ENCODE measurements at places on chromosomes 13 and 19. TPM values are rescaled to one million over a fixed set of nuclear protein-coding genes. Genes with fewer than 3 reads are reported as not detected.

Gene GPR180
- 17.2 TPM for total RNA-seq

Gene CKM
- total RNA-seq = not detected

Gene ETV2
- total RNA-seq = 0.13 TPM

Gene ZNF135
- 0.97 TPM for total RNA-seq

Gene CLEC4G
- total RNA-seq = not detected

Gene SMIM44
- not detected for total RNA-seq

Gene OSCAR
- not detected for total RNA-seq

Gene ATP8B3
- 0.65 TPM for total RNA-seq

Gene CGB8
- not detected for total RNA-seq

Gene DMKN
- not detected for total RNA-seq

Gene CLDND2
- total RNA-seq = not detected

Gene CDK8
- total RNA-seq = 8.4 TPM

Gene ATP11A
- total RNA-seq = 20.9 TPM

Gene ZNF439
- total RNA-seq = 2.3 TPM

Gene CPB2
- total RNA-seq = not detected

Gene ZFP14
- total RNA-seq = 4.7 TPM

Gene TSHZ3
- 2.3 TPM for total RNA-seq

Gene ZNF850
- total RNA-seq = 0.97 TPM

Gene ZNF846
- total RNA-seq = 5.0 TPM

Gene RNF113B
- not detected for total RNA-seq

Gene CEACAM3
- not detected for total RNA-seq

Gene VSTM1
- total RNA-seq = not detected

Gene MISP
- total RNA-seq = not detected

Gene ZNF571
- 5.7 TPM for total RNA-seq

Gene THSD8
- total RNA-seq = not detected

All from bladder microvascular endothelial cell (primary cell).